ENCODE measurements at places on chromosomes 16 and 17.

DNA sequence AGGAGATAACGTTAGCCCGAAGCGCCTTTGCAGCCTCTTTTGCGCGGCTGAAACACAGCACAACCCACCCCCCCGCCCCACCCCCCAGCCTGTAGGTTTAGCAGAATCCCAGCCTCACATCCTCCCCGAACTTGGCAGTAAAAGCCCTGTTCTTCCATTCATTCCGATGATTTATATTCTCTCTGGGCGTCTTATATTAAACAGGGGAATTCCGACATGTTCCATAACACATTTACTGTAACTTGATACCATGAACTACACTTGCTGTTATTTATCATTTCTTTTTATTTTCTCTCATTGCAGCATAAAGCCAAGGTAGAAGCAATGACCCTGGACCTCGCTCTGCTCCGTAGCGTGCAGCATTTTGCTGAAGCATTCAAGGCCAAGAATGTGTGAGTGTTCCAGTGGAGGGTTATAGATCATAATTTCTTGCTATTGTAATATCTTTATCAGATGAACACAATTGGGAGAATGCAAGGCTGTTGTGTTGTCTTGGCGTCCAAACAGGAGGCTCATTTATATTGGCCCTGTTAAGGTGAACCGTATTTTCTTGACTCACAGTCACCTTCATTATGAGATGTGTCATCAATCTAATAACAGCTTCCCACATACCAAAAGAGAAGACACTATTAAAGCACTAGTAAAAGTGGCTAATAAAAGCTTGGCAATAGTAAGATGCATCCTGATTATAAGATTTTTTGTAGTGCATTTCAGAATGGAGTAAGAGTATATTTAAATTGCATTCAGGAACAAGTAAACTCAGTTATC is 287.3 kb downstream of the WWOX start:
- no peak for DNase-seq

DNA sequence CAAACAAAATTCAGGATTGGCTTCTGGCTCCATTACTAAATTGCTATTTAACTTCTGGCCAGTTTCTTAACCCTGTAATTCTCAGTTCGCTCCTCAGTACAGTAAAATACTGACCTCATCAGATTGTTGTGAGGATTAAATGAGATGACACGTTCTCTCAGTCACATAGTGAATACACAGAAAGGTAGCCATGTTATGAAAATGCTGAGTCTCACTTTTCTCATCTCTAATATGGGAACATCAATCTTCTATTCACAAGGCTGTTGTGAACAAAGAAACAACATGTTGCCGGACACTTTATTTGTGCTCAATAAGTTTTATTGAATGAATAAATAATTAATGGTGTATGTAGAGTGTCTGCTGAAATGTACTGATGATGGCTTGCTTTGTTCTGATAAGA is 924.5 kb upstream of the GOT2 start:
- no peak for DNase-seq

- no peak for DNase-seq
These were observed 112.1 kb downstream of the IRX5 start for GRCh38 chr16:55042556-55043432.

DNA sequence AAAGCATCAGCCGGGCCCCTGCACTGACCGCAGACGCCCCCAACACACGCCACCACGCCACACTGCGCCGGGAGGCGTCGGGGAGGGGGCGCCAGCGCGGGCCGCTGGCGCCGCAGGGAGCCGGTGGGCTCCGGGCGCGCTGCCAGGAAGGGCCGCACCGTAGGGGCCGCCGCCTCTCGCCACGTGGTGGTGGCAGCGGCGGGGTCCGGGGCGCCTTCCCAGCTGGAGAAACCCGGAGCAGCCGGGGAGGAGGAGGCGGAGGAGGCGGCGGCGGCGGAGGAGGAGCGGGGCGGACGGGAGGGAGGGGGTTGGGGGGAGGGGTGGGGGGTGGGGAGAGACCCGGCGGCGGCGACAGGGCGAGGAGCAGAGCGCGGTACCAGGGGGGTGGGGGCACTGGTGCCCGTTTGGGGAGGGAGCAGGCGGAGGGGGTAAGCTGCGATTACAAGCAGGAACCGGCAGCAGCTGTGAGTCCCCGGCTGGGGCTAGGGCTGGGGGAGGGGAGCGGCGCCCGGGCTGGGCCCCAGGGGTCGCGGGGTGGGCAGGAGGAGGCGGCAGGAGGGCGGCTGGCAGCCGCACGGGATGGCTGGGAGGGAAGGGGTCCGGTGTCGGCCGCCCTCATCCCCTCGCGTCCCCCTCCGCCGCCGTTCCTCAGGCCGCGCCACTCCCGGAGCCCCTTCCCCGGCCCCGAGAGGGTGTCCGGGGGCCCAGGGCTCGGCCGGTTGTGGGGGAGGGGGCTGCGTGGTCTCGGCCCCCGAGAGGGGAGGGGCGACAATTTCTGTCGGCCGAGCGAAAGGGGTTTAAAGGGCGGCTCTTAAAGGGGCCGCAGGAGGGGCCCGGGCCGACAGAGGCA is at the start of gene TBKBP1:
TBKBP1 (plus strand) TSS at position 431 of the 850 bp plus-strand sequence. CDS start 1,952 bp downstream, outside the sequence.
- DNase-seq, result no peak

DNA sequence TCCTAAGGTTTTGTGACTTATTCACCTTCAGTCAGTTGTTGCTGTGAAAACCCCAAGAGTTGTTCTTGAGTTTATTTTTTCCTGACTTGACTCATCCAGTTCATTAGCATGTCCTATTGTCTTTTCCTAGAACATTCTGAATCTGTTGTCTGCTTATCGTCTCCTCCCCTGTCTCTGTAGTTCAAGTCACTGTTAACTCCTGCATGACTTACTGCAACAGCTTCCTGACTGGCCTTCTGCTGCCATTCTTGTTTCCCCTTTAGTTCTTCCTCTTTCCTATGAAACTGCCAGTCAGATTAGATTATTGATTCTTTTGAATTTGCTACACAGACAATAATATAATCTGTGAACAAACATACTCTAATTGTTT is 161.5 kb downstream of the FTO start:
- no peak for DNase-seq

DNA sequence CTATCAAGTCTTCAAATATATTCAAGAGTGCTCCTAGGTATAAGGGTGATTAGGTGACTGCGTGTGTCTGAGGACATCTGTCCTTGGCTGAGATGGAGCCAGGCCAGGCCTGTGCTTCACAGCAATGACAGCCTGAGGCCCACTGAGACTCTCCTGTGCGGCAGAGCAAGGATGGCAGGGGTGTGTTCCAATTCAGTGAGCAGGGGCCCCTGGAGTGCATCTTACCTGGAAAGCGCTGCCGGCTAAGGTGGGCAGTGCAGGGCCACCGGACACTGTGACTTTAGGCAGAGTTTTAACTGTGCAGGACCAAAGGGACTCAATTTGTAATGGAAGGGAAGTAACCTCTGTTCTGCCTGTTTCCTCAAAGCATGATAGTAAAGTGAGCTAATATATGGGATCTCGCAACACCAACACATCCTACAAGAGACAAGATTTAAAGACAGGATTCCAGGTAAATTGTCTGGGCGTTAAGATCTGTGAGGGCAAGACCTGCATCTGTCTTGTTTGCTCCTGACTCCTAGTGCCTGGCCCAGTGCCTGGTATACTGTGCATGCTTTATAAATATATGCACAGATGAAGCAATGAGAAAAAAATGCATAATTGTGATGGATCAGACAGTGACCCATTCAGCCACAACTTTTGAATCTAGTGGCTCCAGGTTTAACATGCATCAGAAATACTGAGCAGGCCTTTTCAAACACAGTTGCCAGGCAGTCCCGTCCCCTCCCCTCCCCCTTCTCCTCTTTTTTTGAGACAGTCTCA is 86.7 kb downstream of the MRC2 start:
- no peak for DNase-seq

- DNase-seq, result no peak
These were observed 8.1 kb downstream of the GPRC5B start for GRCh38 chr16:19876501-19877059.

- DNase-seq, result no peak
These were observed 363.3 kb upstream of the CDH5 start for GRCh38 chr16:66003201-66003600.

- DNase-seq, result no peak
These were observed 1.4 kb upstream of the PITPNC1 start for GRCh38 chr17:67375716-67376115.

- no peak for DNase-seq
These were observed 31.9 kb downstream of the GRIN2C start for GRCh38 chr17:74827800-74828199.

DNA sequence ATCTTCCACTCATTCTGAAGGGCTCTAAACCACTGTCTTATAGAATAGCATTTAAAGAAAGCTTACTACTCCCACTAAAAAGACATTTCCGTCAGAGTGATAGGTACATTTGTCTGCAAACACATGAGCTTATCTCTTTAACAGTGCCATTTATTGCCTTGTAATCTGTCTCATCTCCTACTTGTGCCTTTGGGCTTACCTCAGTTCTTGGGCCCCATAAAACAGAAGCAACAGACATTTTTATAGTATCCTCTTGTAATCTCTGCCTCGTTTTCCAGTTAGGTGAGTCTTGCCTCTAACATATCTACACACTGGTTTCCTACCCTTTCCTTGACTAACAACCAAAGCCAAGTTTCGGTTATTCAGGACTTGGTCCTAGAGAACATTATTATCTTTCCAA is 681.4 kb upstream of the KIF2B start:
- DNase-seq, result no peak

DNA sequence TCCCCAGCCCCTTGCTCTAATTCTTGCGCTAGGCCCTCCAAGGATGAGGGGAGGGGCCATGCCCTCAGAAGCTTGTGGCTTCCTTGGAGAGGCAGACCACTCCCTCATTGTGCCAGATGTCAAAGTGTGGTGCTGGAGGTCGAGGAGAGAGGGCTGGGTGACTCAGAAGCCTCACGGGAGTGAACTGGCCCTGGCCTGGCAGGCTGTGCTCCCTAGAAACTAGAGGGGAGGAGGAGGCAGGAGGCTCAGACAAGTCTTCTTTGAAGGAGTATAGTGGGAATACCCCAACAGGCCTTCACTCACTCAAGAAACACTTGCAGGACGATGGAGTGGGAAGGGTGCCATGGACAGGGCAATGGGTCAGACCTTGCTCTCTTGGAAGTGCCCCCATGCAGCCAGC is 18.5 kb downstream of the ANKRD40 start:
- DNase-seq, result no peak

DNA sequence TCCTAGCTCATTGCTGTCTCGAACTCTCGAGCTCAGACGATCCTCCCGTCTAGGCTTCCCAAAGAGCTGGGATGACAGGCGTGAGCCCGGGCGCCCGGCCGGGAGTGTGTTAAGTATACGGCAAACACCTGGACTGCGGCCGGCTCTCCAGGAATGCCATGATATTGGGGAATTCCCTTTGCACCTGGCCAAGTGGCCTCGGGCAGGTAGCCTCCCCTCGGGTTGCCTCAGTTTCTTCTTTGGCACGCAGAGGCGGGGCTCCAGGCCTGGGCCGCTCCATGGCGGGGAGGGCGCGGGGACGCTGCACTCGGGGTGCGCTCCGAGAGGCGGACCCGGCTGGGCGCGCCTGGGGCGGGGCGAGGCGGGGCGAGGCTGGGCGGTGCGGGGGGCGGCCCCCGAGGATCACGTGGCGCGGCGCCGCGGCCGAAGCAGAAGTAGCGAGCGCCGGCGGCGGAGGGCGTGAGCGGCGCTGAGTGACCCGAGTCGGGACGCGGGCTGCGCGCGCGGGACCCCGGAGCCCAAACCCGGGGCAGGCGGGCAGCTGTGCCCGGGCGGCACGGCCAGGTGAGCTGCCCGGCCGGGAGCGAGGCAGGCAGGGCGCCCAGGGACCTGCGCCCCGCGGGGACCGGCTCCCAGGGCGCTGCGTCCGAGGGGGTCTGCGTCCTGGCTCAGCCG is at the start of gene PLCG2:
PLCG2 (plus strand) TSS at position 431 of the 675 bp plus-strand sequence. CDS start 6,699 bp downstream, outside the sequence.
- DNase-seq, result no peak

DNA sequence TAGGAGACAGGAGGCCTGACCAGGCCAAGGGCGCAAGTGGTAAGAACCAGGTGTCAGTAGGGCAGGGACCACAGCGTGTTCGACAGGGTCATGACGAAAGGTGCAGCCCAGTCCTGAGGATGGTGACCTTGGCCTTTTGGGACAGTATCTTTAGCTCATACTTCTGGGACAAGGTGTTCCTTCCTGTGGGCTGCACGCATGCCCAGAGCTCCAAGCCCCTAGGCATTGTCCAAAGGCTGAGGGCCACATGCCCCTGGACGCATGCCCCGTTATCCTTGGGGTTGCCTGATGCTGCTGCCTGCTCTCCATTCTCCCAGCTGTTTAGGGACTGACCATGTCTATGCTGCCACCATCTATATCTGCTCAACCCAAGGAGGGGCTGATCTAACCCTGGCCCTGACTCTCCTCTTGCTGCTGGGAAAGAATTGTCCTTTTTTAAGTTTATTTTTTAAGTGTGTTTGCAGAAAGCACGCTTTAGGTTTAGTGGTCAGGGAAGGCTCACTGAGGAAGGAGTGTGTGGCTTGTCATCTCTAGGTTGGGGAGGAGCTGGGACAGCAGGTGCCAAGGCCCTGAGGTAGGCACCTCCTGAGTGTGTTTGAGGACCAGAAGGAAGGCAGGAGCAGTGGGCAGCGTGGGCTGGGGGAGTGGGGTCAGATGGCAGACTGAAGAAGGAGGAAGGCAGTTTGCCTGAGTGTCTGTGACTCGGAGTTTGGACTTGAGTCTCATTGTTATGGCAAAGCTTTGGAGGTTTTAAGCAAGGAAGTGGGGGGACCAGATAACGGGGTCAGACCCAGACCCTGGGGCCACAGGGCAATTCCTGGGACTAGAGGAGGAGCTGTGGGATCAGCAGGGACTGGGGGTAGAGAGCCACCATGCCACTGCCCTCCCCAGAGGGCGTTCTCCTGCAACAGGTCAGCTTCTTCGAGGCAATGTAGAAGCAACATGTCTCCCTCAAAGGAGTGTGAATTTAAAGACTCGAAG is 15.1 kb upstream of the CBX4 start:
- DNase-seq, result no peak

- no peak for DNase-seq
These were observed 528 bp downstream of the ITFG1 start for GRCh38 chr16:47460359-47460710.

GRCh38 chr16:57066625-57067024 is 25.8 kb upstream of the CPNE2 start:
- no peak for DNase-seq
